ENCODE measurements at places on chromosomes 3 and 15.

DNA sequence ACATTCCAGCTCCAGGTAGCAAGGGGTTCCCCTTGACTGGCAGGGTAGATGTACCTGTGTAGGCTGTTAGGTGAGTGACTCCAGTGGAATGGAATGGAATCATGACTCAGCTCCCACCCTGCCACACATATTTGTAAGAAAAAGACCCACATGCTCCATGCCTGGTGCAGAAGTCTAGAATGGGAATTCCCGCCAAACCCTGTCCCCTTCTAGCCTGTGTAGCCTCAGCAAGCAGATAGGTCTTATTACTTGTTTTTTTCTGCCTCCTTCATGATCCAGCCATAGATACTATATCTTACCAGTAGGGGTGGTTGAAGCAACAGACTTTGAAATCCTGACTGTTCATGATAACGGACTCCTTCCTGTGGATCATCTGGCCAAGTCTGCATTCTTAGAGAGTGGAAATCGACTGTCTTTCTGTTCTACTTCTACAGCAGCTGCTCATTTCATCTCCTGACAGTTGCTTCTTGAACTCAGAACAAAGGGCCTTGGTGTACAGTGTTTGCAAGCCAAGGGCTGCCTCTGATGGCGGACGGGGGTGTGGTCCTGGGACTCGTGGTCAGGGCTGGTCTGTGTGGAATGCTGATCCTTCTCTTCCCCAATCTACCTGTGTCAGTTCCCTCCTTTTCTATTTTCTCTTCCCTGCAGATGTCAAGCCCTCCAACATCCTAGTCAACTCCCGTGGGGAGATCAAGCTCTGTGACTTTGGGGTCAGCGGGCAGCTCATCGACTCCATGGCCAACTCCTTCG is 16.3 kb downstream of the SNAPC5 start:
- no peak for DNase-seq

DNA sequence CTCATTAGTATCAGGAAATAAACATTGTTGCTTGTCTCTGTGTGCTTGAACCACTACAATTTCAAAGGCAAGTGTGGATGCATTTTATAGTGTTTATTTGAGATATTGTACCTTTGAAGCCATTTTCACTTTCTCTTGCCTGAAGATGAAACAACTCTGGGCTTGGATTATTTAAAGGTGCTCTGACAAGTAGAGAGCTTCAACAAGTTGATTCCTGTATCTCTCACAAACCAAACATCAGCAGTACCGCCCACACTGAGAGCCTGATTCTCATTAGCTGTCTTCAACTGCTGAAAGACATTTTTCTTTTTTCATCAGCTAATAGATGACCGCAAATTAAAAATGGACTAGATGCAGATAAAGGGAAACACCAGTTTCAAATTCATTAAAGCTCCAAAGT is 806 bp upstream of the CERS3 start:
- DNase-seq: no peak

- no peak for DNase-seq
These were observed 178.8 kb upstream of the STAC start for GRCh38 chr3:36201546-36201945.

- no peak for DNase-seq
These were observed 222.3 kb downstream of the NR1D2 start for GRCh38 chr3:24167429-24167828.
